ENCODE measurements at places on chromosomes 12 and 14.

DNA sequence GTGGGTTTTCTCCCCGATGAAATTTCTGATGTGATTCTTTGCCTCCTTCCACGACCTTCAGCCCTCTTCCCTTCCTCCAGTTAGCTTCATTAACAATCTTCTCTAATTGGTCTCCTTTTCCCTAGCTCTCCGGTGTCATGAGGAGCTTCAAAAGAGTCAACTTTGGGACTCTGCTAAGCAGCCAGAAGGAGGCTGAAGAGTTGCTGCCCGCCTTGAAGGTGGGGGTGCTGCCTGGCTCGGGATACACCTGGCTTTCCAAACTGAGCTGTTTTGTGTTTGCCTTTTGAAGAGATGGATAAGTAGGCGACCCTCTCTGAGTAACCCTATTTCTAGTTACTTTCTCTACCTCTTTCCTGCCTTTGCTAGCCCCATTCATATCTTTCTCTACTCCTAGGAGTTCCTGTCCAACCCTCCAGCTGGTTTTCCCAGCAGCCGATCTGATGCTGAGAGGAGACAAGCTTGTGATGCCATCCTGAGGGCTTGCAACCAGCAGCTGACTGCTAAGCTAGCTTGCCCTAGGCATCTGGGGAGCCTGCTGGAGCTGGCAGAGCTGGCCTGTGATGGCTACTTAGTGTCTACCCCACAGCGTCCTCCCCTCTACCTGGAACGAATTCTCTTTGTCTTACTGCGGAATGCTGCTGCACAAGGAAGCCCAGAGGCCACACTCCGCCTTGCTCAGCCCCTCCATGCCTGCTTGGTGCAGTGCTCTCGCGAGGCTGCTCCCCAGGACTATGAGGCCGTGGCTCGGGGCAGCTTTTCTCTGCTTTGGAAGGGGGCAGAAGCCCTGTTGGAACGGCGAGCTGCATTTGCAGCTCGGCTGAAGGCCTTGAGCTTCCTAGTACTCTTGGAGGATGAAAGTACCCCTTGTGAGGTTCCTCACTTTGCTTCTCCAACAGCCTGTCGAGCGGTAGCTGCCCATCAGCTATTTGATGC, 797 bp downstream of the ESPL1 start:
- no peak for DNase-seq

DNA sequence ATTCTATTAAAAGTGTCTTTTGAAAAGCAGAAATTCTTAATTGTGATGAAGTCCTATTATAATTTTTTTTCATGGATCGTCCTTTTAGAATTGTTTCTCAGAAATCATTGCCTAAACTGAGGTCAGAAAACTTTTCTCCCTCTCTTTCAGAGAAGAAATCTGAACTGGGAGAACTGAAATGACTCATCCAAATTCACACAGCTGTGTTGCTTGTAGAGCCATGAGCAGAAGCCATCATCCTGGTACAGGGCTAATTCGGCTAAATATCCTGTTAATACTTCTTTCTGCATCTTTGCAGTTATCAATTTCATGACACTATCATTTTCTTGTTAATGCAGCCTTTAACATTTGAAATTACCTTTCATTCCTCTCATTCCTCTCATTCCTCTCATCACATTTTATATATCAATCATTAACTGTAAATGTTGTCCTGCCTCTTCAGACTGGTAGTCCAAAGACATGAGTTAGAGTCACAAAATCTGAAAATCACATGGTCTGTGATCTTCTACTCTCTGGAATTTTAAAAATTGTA, 15.5 kb downstream of the SLC15A5 start:
- no peak for DNase-seq

GRCh38 chr14:91223028-91223783, 21.3 kb downstream of the GPR68 start:
- DNase-seq, result no peak

- DNase-seq, result no peak
Measured at GRCh38 chr14:69055999-69056788, 77.1 kb upstream of the ACTN1 start.

- DNase-seq, result no peak
Measured at GRCh38 chr14:30142216-30142615, 214.6 kb upstream of the PRKD1 start.

- DNase-seq, result no peak
Measured at GRCh38 chr14:93096691-93097322, 18.9 kb downstream of the ITPK1 start.

DNA sequence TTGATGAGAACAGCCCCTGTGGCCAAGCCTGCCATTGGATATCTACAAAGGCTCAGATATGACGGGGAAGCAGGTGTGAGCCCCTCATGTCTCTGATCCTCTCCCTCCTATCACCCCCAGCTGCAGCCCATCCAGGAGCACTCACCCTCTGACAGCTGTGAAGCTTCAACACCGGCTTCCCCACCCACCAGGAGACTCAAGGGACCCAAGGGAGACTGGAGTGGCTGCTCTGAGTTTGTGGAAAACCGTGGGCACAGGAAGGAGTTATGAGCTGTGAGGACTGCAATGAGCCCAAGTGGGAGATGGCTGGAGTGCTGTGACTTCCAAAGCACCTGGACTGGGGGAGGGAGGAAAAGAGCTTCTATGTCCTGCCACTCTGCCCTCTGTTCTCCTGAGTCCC, 7.9 kb downstream of the IFI27L2 start:
- DNase-seq, result no peak

- no peak for DNase-seq
Measured at GRCh38 chr12:19764408-19764807, 325.1 kb downstream of the AEBP2 start.

- DNase-seq, result no peak
Measured at GRCh38 chr12:88884600-88884999, 304.3 kb upstream of the KITLG start.

DNA sequence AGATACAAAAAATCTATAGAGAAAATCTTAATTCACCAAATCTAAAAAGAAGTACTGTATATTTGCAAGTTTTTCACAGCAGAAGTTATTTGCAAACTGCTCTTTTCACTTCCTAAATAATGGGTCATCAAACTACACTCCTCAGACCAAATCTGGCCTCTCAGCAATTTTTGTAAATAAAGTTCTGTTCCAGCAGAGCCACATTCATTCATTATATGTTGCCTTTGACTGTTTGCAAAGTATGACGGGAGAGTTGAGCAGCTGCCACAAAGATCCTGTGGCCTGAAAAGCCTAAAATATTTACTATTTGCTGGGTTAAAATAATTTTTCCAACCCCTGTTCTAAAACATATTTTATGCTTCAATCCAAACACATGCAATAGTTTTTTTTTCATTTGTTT, 1222.3 kb upstream of the SEL1L start:
- DNase-seq, result no peak

DNA sequence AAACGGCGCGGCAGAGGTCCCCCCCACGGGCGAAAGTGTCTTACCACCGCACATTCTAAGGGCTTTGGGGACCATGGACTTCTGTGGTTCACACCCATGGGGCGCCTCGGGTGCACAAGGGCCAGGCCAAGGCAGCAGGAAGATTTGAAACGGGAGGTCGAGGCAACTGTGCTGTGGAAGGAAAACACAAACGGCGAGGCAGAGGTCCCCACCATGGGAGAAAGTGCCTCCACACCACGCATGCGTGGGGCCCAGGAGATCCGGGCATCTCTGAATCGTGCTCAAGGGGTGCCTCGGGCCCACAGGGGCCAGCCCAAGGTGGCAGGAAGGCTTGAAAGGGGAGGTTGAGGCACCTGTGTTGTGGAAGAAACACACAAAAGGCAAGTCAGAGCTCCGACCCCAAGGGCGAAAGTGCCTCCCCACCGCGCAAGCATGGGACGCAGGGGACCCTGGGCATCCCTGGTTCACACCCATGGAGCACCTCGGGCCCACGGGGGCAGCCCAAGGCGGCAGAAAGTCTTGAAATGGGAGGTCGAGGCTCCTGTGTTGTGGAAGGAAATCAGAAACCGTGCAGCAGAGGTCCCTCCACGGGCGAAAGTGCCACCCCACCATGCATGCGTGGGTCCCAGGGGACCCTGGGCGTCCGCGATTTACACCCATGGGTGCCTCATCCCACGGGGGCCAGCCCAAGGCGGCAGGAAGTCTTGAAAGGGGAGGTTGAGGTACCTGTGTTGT, 371.0 kb downstream of the ALG10 start:
- DNase-seq, result no peak

DNA sequence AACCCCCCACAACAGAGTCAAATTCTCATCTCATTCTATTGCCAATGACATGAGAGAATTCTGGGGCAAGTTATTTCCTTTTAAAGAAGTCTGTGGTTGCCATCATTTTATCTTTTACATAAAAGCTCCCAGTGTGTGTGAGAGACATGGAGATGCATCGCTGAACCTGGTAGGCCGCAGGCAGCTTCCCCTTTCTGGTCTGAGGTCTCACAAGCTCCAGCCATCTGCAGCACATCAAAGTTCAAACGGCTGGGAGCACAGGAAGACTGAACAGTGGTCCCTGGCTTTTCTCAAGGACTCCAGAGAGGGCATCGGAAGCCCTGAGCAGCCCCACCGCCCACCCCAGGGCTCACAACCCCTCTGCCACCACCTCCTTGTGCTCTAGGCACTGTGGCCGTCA, 141.7 kb downstream of the RIMBP2 start:
- DNase-seq, result no peak

GRCh38 chr12:12999271-12999958, 650 bp downstream of the HEBP1 start:
- no peak for DNase-seq

DNA sequence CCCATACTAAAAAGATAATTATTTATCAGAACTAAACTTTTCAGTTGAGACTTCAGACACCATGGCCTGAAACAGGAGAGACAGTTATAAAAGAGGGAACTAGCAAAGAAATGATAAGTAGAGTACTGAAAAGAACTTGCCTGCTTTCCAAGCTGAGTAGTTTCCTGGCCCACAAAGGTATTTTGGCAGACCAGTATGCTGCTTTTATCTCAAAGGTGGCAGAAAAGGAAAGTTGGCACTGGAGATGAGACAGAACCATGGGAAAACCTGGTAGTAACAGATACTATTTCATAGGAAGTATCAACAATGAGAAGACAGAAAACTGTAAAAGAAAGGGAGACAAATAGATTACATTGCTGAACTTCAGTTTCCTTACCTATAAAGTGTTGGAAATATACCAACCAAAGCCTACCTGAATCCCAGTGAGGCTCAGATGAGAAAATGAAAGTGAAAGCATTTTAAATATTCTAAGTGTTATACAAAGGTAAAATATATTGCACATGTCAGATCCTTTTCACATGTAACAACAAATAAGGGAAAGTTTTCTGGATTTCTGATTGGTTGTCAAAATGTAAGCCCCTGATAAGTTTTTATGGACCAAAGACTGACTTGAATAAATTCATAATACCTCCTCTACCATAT, 155.3 kb upstream of the FSCB start:
- no peak for DNase-seq

DNA sequence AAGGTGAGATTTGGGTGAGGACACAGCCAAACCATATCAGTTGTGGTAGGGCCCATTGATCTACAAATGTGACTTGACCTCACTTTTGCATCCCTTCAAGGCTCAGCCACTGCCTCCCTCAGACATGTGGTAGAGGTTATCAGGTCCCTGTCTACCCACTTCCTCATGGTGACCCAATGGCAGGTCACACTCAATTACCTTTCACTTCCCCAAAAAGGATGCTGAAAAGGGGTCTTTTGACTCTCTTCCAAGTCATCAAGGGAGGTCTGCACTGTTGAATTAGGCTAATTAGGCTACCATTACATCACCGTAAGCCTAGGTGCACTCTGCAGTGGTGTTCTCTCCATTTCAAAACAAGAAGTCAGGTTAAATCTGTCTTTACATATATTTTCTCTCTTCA, 22.6 kb upstream of the DRAM1 start:
- DNase-seq, result peak; percentile 75

DNA sequence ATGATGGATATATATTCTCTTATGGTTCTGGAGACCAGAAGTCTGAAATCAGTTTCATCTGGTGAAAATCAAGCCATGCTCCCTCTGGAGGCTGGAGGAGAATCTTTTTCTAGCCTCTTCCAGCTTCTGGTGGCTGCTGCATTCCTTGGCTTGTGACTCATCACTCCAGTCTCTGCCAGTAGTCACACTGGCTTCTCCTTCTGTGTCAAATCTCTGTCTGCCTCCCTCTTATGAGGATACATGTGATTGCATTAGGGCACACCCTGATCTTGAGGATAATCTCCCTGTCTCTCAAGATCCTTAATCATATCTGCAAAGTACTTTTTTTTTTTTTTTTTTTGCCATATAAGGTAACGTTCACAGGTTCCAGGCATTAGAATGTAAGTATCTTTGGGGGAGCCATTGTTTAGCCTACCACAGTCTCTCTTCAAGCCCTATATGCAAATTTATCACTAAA, 17.7 kb downstream of the DNAL1 start:
- DNase-seq, result no peak

DNA sequence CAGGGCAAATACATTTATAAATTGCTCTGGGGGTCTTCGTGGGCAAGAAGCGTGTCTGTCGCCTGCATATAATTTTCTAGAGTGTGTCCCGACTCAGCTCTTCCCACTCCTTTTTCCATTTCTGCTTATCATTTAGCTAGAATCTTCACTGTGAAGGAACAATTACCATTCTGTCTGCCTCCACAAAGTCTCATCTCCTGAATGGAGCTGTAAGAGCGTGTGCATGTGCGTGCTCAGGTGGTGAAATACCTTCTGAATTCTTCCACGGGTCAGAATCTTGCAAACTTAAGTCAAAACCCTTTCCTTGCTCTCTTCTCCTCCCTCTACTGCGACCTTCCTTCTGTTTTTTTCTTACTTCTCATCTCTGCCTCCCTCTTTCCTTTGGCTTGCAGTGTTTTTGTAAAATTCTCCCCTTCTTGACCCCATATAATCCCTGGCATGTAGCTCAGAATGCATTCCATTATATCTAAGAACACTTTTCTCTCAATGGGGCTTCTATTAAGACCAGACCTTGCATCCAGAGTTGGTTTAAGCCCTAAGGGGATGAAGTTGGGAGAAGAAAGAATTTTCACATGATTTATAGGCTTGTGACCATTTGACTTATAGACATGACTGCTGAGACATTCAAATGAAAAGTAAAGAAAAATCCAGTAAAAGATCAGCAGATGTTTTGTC, 25.0 kb upstream of the GSG1 start:
- DNase-seq, result no peak

DNA sequence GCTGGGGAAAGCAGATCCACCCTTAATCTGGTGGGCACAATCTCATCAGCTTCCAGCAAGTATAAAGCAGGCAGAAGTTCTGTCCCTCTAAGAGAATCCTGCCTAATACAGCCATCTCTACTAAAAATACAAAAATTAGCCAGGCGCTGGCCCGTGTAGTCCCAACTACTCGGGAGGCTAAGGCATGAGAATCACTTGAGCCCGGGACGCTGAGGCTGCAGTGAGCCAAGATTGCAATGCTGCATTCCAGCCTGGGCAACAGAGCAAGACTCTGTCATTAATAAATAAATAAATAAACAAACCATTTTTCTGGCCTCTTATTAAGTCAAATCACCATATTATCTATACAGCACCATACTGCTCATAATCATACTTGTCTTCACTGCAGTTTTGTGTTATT, 111.2 kb downstream of the MED13L start:
- no peak for DNase-seq

GRCh38 chr12:117255386-117255785, 65.1 kb upstream of the FBXO21 start:
- no peak for DNase-seq

Measured in GM12864 (cell line).